Activated naive CD8-positive, alpha-beta T cell treated with anti-CD3 and anti-CD28 coated beads for 36 hours (primary cell): ENCODE measurements at places on chromosomes 7 and 10. TPM values are rescaled to one million over a fixed set of nuclear protein-coding genes. Genes with fewer than 3 reads are reported as not detected.

DNA sequence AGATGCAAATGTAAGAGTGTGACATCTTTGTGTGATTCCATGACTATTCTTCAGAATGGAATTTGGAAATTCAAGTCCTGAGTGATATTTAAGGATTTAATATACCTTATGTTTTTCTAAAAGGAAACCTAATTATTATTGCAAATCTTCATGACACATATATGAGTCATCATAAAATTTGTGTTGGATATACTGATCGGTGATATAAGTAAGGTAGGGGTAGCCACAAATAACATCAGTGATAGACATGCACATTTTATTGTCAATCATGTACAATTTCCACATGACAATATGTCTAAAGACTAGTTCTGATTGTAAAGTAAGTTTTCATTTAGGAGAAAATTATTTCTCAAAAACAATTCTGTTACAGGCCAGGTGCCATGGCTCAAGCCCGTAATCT lies 59.7 kb upstream of the AGMO start:
- no peak for DNase-seq

The CALML3 gene
- not detected for total RNA-seq

DNA sequence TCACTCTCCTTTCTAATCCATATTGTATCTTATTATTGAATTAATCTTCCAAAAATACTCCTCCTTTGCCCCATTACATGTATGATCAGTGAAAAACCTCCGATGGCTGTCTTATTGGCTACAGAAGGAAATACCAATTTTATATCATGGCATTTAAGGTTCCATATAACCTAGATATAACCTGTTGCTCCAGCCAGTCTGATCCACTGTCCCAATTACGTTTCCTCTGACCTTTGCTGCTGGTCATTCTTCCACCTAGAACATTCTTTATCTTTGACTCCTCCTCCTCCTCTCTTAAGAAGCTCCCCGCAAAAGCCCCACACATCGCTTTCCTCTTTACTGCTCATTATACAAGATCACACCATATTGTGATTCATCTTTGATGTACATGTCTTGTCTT lies 161.5 kb downstream of the RNLS start:
- no peak for DNase-seq

- DNase-seq: no peak
Observed at GRCh38 chr10:8069627-8070026, 15.1 kb downstream of the GATA3 start.

The TNS3 gene
- total RNA-seq: 0.12 TPM

GRCh38 chr7:154738216-154738615 lies 264.7 kb downstream of the PAXIP1 start:
- no peak for DNase-seq

- peak; percentile 50 for DNase-seq
Observed at GRCh38 chr10:69716711-69717560, 84.8 kb upstream of the COL13A1 start.

DNA sequence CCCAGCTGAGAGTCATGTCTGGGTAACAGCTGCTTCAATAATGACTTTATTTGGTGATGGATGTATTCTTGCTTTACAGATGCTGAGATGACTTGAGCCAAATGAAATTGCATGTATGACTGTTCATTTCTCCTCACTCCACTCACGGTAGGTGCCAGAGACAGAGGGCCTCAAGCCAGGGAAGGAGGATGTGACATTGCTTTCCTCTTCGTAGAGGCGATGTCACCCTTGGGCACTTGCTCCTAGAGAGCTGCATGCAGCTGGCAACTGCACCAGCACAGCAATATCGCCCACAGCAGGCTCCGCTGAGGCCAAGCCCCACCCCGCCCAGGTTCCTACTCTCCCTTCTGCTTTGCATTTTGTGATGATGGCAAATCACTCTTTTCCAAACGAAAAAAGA lies 116.6 kb upstream of the AOAH start:
- DNase-seq: no peak

- DNase-seq: no peak
Observed at GRCh38 chr10:113992471-113993011, 51.1 kb upstream of the ADRB1 start.

GRCh38 chr7:50727072-50727471 lies 55.6 kb downstream of the GRB10 start:
- DNase-seq: no peak

DNA sequence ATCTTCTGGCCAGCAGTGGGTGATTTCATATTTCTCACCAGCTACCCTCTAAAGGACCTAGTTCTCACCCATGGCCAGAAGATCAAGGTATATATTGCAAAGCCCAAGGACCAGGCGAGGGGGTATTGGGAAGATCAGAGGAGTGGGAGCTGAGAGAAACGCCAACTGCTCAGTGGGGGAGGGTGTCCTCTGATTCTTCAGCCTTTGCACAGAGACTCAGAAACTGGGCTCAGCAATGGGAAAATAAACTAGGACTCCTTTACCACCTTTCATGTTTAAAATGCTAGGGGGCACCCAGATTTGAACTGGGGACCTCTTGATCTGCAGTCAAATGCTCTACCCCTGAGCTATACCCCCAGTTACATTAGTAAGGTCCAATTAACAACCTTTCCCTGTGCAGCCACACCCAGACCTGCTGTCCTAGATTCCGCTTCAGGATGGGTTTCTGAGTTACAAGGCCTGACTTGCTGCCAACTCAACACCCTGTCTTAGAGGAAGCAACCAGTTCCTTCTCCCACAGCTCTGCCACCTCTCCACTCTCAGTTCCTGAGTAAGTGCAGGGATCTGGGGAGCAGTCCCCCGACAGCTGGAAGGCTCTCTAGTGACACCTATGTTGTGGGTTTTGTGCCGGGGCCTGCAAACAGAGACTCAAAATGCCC lies 93.5 kb downstream of the ZNF783 start:
- DNase-seq: no peak

The FAM237B gene
- total RNA-seq: not detected

DNA sequence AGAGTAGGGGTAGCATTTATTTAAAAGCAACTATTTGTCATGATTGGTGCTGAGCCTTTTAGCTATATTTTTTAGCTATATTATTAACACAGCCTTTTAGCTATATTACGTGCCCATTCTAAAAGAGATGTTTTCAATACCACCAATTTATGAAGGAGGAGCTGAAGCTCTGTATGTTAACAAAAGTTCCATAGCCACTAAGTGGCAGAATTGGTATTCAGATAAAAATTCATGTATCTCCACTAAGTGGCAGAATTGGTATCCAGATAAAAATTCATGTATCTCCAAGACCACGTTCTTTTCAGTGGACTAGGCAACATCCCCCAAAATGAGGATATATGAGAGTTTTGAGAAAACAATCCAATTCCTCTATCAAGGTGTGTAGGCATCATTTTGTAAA lies 268.6 kb downstream of the HGF start:
- DNase-seq: no peak

GRCh38 chr10:89274928-89275327 lies 23.4 kb upstream of the LIPA start:
- no peak for DNase-seq

The PHKG1 gene
- 1.1 TPM for total RNA-seq

The GDF2 gene
- not detected for total RNA-seq

- DNase-seq: no peak
Observed at GRCh38 chr10:124155781-124156435, 62.5 kb upstream of the CHST15 start.

The PSD gene
- 5.2 TPM for total RNA-seq

The NODAL gene
- total RNA-seq: not detected

GRCh38 chr7:13835442-13835841 lies 154.0 kb downstream of the ETV1 start:
- no peak for DNase-seq

GRCh38 chr10:77504873-77505257 lies 132.7 kb downstream of the KCNMA1 start:
- DNase-seq: peak; percentile 7

DNA sequence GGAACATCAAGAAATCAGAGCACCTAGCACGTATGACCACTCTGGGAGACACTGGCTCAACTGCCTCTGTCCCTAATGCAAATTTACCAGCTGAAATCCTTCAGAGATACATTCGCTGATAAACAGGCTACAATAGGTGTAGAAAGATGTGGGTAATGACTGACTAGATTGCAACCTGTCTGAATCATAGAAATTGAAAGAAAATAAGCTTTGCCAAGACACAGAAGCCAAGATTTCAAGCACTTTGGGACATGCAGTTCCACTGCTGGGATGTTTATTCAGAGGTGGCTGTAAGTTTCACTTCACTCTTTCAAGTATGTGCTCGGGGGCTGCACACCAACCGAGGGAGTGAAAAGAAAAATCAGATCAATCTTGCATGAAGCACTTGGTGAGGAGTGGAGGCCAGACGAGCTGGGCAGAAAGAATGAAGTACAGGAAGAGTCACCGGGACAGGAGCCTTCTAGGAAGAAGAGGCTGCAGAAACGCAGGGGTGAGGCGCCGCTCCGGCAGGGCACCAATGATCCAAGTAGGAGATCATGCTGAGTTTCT lies 276.7 kb downstream of the PARD3 start:
- DNase-seq: no peak

The CALY gene
- total RNA-seq: not detected

The VPS37D gene
- total RNA-seq: 0.44 TPM

DNA sequence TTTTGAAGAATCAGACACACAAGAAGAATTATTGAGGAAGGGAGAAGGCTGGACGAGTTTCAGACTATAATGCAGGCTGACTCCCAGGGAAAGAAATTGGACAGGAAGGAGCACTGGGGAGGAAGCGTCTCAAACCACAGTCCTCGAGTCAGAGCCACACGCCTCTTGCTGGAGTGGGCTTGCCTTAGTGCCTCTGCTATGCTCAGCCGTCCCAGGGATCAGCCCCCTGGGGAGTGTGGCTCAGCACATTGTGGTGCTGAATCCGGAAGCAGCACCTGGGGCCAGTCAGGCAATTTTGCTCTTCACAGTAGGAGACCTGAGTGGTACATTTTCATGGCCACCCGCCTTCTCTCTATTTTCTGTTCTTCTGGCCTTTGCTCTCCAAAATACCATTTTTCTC lies 67.4 kb upstream of the SLC35G1 start:
- no peak for DNase-seq

DNA sequence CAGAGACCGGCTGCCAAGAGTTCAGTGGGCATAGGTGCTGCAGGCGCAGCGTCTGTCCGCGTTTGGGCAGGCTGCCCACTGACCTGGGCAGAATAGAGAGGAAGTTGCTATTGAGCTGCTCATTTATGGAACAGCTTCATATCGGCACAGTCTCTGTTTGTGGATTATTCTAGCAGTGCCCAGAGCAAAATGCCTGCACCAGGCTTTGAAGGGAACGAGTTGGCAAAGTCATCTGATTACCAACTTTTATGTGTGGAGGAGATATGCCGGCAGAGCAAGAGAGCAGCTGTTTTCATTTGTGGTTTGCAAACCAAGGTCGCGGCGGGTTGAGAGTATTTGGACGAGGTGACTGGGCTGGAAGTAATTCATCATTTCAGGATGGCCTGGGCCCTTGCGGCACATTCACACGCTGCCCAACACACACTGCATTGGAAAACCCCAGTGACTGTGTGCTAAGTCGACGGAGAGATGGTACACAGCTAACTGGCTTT lies 228.5 kb downstream of the TCERG1L start:
- no peak for DNase-seq

The BTAF1 gene
- 58.6 TPM for total RNA-seq

- DNase-seq: no peak
Observed at GRCh38 chr7:140247559-140247958, 70.8 kb upstream of the KDM7A start.

GRCh38 chr10:109934958-109935793 lies 11.9 kb upstream of the XPNPEP1 start:
- DNase-seq: peak; percentile 21

The DCLRE1A gene
- 17.4 TPM for total RNA-seq

GRCh38 chr10:17145239-17145638 lies 15.6 kb upstream of the CUBN start:
- no peak for DNase-seq

GRCh38 chr7:39973801-39974200 lies 23.7 kb downstream of the CDK13 start:
- DNase-seq: no peak

DNA sequence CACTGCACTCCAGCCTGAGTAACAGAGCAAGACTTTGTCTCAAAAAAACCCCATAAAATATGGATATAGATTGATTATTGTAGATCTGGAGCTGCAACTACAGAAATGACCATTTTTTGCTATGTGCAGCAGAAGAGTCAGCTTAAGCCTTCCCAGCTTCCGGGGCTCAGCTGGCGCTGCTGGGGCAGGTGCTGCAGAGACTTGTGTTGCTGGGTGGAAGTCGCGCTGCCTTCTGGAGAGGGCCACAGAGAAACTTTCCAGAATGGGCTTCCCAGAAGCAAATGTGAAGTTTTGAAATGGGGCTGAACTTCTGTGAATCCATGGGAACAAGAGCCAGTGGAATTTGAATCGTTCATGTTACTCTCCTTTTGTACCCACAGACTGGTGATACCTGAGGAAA lies 37.3 kb upstream of the RSBN1L start:
- no peak for DNase-seq

The DNAJC12 gene
- 46.7 TPM for total RNA-seq

The PPP1R17 gene
- total RNA-seq: not detected

GRCh38 chr7:52797801-52798200 lies 237.6 kb upstream of the POM121L12 start:
- no peak for DNase-seq

DNA sequence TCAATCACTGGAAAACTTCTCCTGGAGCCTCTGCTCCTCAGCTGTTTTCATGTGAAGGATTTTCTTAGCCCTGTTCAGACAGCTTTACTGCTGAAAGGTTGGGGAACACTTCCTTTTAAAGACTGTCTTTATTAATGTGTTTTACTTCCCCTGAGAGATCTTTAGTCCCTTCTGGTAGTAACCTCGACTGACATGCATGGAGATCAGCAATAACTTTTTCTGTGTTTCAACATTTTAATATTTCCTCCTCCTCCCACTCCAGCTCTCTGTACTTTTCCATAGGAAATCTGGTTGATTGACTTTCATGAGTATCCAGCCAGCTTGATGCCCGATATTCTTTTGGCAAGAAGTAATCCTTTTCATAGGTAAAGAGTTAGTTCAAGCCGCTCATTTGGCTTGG lies 62.7 kb upstream of the STRIP2 start:
- DNase-seq: no peak

- DNase-seq: no peak
Observed at GRCh38 chr10:101818872-101819633, 809 bp upstream of the OGA start.

DNA sequence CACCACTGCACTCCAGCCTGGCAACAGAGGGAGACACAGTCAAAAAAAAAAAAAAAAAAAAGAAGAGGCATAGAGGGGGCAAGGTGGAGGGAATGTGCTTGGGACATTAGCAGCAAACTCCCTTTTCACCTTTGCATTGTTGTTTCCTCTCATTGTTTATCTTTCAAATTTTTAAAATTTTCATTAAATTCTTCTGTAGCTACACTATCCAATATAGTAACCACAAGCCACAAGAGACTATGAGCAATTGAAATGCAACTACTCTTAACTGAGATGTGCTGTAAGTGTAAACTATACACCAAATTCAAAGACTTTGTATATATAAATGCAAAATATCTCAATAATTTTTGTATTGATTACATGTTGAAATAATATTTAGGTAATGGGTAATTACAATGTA lies 43.4 kb downstream of the EBLN1 start:
- DNase-seq: no peak

The ATOH7 gene
- total RNA-seq: not detected

- DNase-seq: no peak
Observed at GRCh38 chr10:61974601-61975390, 73.3 kb downstream of the ARID5B start.

- peak; percentile 41 for DNase-seq
Observed at GRCh38 chr10:70461397-70462348, 16.9 kb upstream of the PALD1 start.
